ENCODE measurements at places on chromosomes 3 and 15. TPM values are rescaled to one million over a fixed set of nuclear protein-coding genes. Genes with fewer than 3 reads are reported as not detected.

GOLGA6L10 gene
- polyA plus RNA-seq = 5.1 TPM

TM4SF18 gene
- polyA plus RNA-seq = 0.66 TPM

DNA sequence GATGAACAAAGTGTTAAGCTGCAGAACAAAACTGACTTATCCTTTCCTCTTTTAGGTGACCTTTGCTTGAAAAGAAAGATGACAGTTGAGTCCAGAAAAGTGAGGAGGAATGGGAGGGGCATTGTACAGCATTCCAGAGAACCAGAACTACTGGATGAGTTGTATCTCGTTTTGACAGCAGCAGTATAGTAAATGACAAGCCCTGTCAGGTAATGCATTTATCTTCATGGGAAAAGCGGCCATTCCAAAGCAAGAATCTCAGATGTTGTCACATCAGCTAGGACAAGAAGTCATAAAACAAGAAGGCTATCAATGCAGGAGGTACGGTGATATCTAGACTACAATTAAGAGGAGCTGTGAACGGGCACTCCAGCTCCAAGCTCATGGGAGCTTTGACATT lies 421.5 kb downstream of the MAGI1 start:
- DNase-seq = no peak

GRCh38 chr3:129558081-129558771 lies 15.3 kb downstream of the H1-8 start:
- no peak for DNase-seq

GRK7 gene
- polyA plus RNA-seq = 0.14 TPM

DNA sequence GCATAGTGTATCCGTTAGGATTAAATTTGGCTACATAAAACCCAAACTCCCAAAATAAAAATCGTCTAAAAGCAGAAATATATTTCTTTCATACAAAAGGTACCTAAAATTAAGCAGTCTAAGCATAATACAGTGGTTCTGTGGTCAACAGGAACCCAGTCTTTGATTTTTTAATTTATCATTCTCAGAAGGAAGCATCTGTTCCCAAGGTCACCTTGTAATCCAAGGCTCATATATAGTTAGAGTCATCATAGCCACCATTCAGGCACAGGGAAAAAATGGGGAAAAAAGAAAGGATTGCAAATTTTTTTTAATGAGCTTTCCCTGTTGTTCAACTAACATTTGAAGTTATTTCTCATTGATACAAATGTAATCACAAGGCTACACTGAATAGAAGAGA lies 983.2 kb downstream of the PLOD2 start:
- DNase-seq = no peak

DNA sequence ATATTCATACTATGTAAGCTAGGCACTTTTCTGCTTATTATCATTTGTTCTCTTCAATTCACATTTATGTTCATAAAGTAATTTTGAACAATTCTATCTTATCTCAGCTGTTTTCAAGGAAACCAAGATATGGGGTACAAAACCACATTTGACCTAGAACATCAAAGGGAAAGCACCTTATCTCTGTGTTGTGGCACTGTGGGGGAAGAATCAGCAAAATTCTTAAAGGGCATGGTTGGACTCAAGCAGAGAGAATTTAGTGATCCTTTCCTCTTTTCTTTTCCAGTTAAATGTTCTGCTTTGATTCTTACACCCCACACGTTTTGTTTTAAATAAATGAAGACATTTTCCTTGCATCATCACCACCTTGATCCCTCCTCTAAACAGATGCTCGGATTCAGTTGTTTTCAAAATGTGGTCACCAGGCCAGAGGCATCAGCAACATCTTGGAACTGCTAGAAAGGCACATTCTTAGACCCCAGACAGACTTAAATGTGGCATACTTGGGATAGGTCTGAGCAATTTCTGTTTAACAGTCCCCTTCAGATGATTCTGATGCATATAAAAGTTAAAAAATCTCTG lies 128.4 kb upstream of the TP63 start:
- DNase-seq = no peak

GPR149 gene
- 0.02 TPM for polyA plus RNA-seq

DNA sequence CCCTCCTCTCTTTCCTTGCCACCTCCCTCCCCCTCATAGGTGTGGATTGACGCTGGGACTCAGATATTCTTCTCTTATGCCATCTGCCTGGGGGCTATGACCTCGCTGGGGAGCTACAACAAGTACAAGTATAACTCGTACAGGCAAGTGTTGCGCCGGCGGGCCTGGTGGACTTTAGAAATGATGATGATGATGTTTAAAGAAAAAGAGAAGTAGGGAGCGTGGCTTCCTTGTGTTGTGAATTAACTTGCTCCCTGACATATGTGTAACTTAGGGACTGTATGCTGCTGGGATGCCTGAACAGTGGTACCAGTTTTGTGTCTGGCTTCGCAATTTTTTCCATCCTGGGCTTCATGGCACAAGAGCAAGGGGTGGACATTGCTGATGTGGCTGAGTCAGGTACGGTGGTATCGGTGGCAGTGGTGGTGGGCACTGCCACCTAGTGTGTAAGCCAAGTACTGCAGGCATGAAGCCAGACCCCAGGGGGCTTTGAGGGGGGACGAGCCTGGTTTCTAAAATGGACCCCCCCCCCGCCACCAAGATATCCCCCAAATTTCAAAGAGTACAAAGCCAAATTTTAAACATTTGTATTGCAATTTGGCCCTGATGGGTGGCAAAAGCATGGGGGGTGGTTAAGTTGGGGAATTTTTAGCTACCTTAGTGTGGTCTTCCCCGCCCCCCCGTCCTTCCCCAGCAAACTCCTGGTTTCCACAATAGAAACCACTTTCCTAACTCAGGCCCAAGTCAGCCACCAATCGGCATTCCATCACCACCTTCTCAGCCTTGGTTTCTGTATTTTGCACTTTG lies 65.6 kb downstream of the SLC6A6 start:
- peak; percentile 22 for DNase-seq

DNA sequence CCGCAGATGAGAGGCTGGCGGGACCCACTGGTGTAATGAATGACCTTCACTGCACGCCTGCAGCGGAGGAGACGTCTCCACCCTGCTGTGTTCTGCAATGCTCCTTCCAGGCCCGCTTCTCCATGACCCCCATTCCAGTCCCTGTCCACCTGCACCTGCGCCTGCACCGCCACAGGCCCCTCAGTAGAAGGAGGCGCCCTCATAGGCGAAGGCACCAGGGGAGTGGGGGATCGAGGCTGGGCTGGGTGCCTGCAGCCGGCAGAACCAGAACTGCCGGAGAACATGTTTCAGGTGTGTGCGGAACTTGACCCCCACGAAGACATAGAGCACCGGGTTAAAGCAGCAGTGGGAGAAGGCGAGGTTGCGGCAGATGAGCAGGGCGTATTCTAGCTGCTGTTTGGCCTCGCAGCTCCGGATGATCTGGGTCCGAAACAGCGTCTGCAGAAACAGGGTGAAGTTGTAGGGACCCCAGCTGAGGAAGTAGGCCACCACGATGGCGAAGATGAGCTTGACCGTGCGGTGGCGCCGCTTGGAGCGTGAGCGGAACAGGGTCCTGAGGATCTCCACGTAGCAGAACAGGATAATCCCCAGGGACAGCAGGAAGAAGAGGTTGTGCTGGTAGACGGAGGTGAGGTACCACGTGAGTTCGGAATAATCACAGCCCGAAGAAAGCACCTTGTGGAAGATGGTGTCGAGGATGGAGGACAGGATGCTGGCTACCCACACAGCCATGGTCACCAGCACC lies 6.3 kb downstream of the XCR1 start:
- DNase-seq = no peak

GRCh38 chr15:53759411-53759931 lies at the start of gene WDR72:
Gene WDR72, minus strand, starts transcription at chr15:53759663. Its CDS starts 26,514 bp downstream, at chr15:53733149.
- no peak for DNase-seq

DNA sequence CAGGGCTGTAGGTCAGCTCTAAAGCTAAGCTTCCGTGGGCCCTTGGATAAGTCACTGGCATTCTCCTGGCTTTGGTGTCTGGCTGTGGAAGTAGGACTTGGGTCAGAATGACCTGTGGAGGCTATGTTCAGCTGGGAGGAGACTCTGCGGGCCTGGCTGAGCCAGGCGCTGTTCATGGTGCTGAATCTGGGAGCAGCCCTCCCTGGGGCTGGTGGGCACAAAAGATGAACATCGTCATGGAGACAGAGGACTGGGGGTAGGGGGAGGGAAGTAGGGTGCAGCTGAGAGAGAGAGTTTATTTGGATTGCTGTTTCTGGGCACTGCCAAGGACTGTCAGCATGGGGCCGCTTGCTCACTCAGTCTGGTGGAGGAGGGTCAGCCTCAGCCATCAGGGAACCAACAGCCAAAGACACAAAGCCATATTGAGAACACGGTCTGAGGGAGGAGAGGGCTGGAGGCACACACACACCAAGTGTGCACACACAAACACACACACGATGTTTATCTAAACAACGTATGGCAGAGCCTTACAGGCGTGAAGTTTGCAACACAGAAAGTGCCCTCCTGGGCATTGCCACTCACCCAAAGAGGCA lies 120.7 kb upstream of the LINGO1 start:
- DNase-seq = peak; percentile 37

- no peak for DNase-seq
These were observed 20.1 kb downstream of the RFT1 start for GRCh38 chr3:53109891-53110771.

DNA sequence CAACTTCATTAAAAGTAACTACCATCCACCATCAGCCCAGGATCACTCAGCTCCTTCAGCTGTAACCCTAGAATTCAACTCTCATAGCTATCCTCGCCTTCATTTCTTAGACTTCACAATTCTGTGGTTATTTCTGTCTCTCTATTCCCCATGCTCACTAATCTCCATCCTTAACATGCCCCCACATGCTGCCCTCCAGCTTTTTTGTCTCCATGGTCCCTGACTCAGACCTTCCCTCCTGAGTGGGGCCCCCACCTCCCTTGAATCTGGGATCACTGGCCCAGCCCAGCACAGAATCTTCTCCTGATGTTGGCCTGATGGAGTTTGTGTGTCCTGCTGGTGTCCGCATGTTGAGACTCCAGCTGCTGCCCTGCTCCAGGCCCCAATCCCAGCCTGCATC lies 41.7 kb downstream of the CHST14 start:
- no peak for DNase-seq

DNA sequence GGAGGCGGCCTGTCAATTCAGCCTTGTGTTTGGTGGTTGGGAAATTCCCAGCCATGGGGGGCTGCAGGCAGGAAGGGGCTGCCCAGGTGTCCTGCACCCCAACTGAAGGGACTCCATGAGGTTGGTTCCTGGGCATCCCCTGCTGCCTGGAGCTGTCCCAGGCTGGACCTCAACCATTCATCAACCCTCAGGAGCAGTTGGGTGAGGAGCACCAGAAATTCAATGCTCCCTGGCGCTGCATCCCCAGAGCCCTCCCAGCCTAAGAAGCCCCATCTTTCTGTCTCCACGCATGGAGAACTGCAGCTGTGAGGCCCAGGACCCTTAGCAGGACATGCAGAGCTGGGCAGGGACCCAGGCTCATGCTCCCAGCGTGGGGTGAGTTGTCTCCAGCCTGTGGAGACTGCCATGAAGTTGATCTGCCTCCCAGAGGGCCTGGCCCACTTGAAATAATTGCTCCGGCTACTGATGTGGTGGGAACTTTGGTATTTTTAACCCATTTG lies 8.0 kb upstream of the SEMA3B start:
- no peak for DNase-seq

GRCh38 chr15:22227411-22228100 lies 147.2 kb downstream of the OR4M2 start:
- no peak for DNase-seq

GRCh38 chr3:47705391-47705790 lies 76.3 kb downstream of the SMARCC1 start:
- no peak for DNase-seq

TSC22D2 gene
- polyA plus RNA-seq = 21.5 TPM

SGO1 gene
- 3.0 TPM for polyA plus RNA-seq

KLHDC8B gene
- polyA plus RNA-seq = 24.4 TPM

AADAC gene
- polyA plus RNA-seq = 1.7 TPM

- peak; percentile 2 for DNase-seq
These were observed 152.7 kb upstream of the TSC22D2 start for GRCh38 chr3:150255413-150255812.

GRCh38 chr15:46644501-46645481 lies 1010.0 kb downstream of the SQOR start:
- no peak for DNase-seq

TF gene
- 2.9 TPM for polyA plus RNA-seq

GRCh38 chr15:60541481-60542299 lies 62.7 kb upstream of the ICE2 start:
- no peak for DNase-seq

COL8A1 gene
- polyA plus RNA-seq = 5.9 TPM

- no peak for DNase-seq
These were observed 10.8 kb upstream of the HRH1 start for GRCh38 chr3:11143476-11143875.
